ENCODE measurements at places on chromosomes 4 and X.
A peak's percentile ranks its signal among the peaks of the same experiment; 100 is the strongest.

DNA sequence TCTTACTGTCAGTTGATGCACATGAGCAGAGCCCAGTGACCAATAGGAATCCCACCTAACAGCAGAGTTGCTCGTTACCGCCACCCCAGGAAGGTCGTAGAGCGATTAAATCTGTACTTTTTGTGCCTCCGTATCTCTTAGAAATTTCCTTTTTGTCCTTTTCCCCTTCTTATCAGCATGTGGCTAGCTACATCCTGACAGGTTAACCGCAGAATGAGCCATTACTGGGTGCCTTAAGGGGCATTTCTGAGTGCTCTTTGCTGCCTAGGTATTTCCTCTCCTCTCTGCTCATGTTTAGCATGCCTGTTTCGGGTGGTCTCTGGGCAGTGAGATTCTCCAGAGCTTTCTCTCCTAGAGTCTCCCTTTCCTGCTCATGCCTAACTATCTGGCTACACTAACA lies 530.5 kb downstream of the FAM133A start:
- H3K4me1 ChIP-seq: no peaks in the 10 kb centered on the region
- no peak for DNase-seq
- no peak overlapping the region for H3K27ac ChIP-seq
- H3K4me3 ChIP-seq: no peak overlapping the region
- no peaks in the 10 kb centered on the region for H3K36me3 ChIP-seq

DNA sequence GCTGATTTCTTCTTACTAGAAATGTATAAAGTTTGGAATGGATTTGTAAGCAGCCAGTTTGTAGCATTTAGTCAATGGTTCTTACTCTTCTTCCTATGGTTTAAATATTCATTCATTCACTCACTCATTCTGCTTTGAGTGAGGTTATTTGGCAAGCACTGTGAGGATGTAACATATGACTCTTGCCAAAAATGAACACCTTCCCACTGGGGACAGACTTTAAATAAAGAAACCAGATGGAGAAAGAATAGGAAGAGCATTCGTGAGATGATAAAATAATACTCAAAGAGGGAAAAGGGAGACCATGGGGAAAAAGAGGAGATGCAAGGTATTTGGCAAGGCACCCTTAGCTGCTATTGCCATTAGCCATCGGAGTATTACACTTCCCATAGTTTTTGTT lies 586.1 kb downstream of the ADGRL3 start:
- DNase-seq: no peak
- no peak overlapping the region for H3K27ac ChIP-seq
- H3K4me3 ChIP-seq: no peak overlapping the region
- H3K27me3 ChIP-seq: no peaks in the 10 kb centered on the region

- no peak overlapping the region for H3K4me3 ChIP-seq
- H3K27me3 ChIP-seq: no peaks in the 10 kb centered on the region
- no peak for DNase-seq
- H3K27ac ChIP-seq: no peak overlapping the region
Observed at GRCh38 chrX:46819136-46819535, 17.7 kb upstream of the RP2 start.

DNA sequence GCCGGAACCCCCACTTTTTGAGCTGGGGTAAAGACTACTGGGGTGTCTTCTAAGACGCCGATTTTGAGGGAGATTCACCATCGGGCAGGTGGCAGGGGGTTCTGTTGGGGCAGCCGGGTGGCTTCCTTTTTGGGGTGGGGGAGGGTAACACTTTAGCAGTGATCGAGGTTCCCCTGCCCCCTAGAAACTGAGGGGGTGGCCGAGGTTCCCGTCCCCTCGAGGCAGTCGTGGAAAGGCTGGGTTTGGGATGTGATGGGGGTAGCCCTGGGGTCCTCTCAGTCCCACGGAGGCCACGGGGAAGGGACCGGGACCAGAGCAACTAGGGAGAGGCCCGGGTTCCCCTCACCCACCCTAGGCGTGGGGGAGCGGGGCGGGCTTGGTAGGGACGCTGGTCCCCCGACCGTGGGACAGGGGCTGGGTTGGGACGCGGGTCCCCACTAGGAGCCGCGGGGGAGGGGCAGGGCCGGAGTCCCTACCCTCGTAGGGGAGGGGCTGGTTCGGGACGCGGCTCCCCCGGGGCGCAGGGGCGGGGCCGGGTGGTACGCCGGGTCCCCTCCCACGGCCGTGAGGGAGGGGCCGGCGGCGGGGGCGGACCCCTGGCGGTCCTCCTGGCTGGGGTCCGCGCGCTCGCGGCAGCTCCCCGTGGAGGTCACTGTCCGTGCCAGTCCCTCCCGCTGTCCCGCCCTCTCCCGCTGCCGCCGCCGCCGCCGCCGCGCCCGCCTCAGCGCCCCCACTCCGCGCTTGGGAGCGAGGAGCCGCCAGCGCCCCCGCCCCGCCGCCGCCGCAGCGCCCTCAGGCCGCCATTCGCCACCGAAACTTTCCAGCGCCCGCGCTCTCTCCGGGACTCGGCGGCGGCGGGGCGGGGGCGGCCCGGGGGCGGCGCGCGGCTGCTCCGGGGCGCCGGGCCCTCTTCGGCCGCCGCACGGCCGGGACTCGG lies at the start of gene TBL1X:
Gene TBL1X (plus strand): TSS at position 624 of the 937 bp plus-strand sequence. CDS start 188,529 bp downstream, outside the sequence.
- no peaks in the 10 kb centered on the region for H3K27me3 ChIP-seq
- peak within 1 kb of the TSS; percentile 63 for H3K4me3 ChIP-seq
- DNase-seq: no peak

DNA sequence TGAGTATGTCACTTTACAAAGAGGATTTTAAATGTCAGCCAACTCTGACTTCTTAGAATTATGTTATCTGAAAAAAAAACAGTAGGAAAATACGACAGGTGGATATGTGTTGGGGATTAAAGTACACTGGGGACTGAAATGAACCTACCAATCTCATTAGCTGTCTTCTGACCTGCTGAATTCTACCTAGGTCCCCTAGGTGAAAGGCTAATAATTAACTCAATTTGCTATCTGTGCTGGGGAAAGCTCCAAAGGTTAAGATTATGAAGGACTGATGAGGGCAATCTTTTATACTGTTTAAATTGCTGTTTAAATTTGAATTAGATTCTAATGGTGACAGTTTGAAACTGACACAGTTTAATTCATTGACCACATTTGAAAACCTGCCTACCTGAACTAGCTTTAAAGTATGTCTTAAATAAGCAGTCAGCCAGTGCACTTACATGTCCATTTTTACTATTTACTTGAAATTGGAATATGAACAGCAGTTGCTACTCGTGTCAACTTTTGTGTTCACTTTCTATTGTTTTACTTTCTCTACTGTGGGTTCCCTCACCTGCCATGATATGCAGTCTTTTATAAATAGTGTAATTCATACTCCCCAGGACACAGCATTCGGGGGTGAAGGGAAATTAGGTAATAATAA lies 977.3 kb downstream of the C4orf33 start:
- H3K27ac ChIP-seq: no peak overlapping the region
- no peaks in the 10 kb centered on the region for H3K27me3 ChIP-seq
- no peak for DNase-seq

DNA sequence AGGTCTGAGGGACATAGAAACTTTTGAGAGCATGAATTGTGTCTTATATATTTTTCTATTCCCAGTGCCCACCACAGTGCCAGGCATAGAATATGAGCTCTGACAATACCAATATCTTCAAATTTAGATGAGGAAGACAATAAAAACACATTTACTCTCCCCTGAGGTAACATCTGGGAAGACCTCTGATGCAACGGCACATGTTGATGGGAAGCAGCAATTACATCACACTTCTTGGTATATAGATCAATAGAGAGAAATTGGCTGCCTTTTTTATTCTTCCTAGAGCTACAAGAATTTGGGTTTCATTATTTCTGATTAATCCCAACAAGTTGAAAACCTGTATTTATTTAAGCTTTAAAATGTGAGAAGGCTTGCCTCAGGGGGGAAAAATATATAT lies 67.4 kb upstream of the SMAD1 start:
- H3K4me1 ChIP-seq: no peaks in the 10 kb centered on the region
- H3K27me3 ChIP-seq: no peaks in the 10 kb centered on the region
- H3K27ac ChIP-seq: no peak overlapping the region
- DNase-seq: no peak
- no peaks in the 10 kb centered on the region for H3K36me3 ChIP-seq

GRCh38 chr4:48109413-48110263 lies 24.4 kb downstream of the TXK start:
- no peaks in the 10 kb centered on the region for H3K27me3 ChIP-seq
- H3K36me3 ChIP-seq: no peaks in the 10 kb centered on the region
- no peaks in the 10 kb centered on the region for H3K4me1 ChIP-seq
- H3K27ac ChIP-seq: no peak overlapping the region

- DNase-seq: no peak
- H3K4me3 ChIP-seq: no peak overlapping the region
- H3K27ac ChIP-seq: no peak overlapping the region
- H3K36me3 ChIP-seq: no peaks in the 10 kb centered on the region
Observed at GRCh38 chr4:13162886-13163285, 321.3 kb downstream of the RAB28 start.

DNA sequence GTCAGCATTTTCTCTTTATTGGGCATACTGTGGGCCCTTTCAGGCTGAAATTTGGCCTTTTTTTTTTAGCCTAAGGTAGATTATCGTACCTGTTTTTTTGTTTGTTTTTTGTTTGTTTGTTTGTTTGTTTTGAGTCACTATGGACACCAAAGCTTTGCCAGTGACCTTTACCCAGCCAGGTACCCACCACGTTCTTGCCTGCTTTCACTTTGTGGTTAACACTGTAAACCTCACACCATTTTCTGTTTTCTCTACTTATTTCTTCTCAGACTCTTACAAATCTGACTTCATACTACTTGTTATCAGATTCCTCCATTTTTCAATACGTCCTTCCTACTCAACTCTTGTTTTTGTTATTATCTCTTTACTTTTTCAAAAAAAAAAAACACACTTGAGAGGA lies 81.5 kb downstream of the ZNF674 start:
- peaks cover 26% of the 10 kb centered on the region for H3K36me3 ChIP-seq
- no peak overlapping the region for H3K4me3 ChIP-seq
- H3K27me3 ChIP-seq: no peaks in the 10 kb centered on the region
- no peak overlapping the region for H3K27ac ChIP-seq
- no peaks in the 10 kb centered on the region for H3K4me1 ChIP-seq
- no peak for DNase-seq

- H3K27ac ChIP-seq: no peak overlapping the region
- H3K36me3 ChIP-seq: no peaks in the 10 kb centered on the region
- no peak for DNase-seq
Observed at GRCh38 chr4:168335621-168336020, 17.1 kb upstream of the DDX60 start.
